Tracheal epithelial cell (primary cell): ENCODE measurements at places on chromosomes 1 and 21. TPM values are rescaled to one million over a fixed set of nuclear protein-coding genes. Genes with fewer than 3 reads are reported as not detected.

GLIS1 gene
- 0.24 TPM in 1 of 2 replicates, not detected in the other for total RNA-seq

GSTM5 gene
- total RNA-seq: not detected in 2 replicates

ADCY10 gene
- total RNA-seq: not detected in 2 replicates

OPRD1 gene
- total RNA-seq: under 0.01 TPM in 1 of 2 replicates, not detected in the other

TBX19 gene
- total RNA-seq: 0.85 and 0.96 TPM in 2 replicates
